ENCODE measurements at places on chromosomes 11 and 22. TPM values are rescaled to one million over a fixed set of nuclear protein-coding genes. Genes with fewer than 3 reads are reported as not detected.

C22orf31 gene
- not detected for total RNA-seq

ANGPTL5 gene
- not detected for total RNA-seq

CYP2D6 gene
- total RNA-seq = not detected

LSP1 gene
- not detected for total RNA-seq

CARD18 gene
- not detected for total RNA-seq

FAM83F gene
- not detected for total RNA-seq

FOLR3 gene
- total RNA-seq = not detected

KLHDC7B gene
- total RNA-seq = not detected

YPEL1 gene
- 0.75 TPM for total RNA-seq

HTR3A gene
- total RNA-seq = not detected

TSPAN4 gene
- total RNA-seq = 250 TPM

AQP11 gene
- 6.3 TPM for total RNA-seq

CACNA1I gene
- total RNA-seq = not detected

OR51B4 gene
- total RNA-seq = not detected

DNA sequence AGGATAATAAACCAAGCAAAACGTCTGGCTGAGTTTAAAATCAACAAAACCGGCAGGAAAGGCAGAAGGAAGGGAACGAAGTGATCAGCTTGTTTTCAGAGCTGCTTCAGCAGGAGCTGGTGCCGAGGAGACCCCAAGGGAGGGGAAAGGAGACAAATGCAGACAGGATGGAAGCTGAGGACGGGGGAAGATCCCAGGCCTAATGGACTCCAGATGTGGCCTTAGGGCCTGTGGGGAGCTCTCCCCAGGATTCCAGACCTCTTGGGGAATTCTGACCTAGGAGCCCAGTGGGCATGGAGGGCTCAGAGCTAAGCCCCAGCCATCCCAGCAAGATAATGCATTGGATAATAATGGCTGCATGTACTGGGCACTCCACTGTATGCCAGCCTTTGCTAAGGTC lies 211.4 kb upstream of the NARS2 start:
- DNase-seq = no peak

DNA sequence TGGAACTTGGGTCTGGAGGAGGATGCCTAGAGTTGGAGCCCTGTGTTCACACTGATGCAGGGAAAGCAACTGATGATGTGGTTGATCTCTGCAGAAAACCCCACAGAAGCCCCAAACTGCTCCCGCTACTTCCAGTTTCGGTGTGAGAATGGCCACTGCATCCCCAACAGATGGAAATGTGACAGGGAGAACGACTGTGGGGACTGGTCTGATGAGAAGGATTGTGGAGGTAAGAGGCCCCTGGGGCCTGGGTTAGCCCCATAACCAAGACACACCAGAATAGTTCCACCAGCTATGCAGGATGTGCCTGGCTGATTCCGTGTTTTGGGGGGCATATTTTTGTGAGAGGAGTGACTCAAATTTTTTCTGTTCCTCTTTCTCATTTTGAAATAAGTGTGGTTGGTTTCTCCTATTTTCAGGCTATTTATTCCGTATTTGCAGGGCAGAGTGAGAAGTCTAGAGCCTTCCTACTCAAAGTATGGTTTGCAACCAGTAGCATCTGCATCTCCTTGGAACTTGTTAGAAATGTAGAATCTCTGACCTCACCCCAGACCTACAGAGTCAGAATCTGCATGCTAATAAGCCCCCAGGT lies 137.3 kb upstream of the SORL1-AS1 start:
- DNase-seq = no peak

- no peak for DNase-seq
Observed at GRCh38 chr22:33984656-33985285, 64.5 kb upstream of the LARGE1 start.

- DNase-seq = no peak
Observed at GRCh38 chr22:40626851-40627250, 9.7 kb downstream of the MRTFA start.

DNA sequence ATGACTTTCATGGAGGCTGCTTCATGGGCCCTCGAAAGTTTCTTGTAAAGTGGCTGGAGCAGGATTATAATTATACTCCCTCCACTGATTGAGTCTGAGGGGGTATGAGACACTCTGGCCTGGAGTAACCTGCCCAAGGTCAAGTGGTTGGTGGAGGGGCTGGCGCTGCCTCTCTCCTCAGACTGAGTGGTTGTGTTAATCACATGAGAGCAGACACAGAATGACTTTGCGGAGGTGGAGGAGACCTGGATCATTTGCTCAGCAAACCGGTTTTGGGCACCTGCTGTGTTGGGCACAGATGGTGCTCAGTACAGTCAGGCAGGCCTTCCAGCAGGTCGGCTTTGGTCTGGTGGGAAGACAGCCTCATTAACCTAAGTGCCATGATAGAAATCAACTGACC lies 11.8 kb downstream of the BCR start:
- no peak for DNase-seq

GRCh38 chr11:70091638-70092037 lies 13.5 kb downstream of the ANO1 start:
- DNase-seq = no peak

- no peak for DNase-seq
Observed at GRCh38 chr11:44793350-44794090, 66.8 kb downstream of the TSPAN18 start.

GRCh38 chr11:45704635-45705034 lies 39.2 kb upstream of the CHST1 start:
- DNase-seq = no peak

- DNase-seq = peak; percentile 49
Observed at GRCh38 chr11:67262731-67263675, 3.3 kb upstream of the GRK2 start.

GRCh38 chr11:16266021-16266420 lies 90.3 kb downstream of the SOX6 start:
- no peak for DNase-seq

GRCh38 chr22:19691721-19692341 lies 22.5 kb upstream of the SEPTIN5 start:
- DNase-seq = peak; percentile 97

GRCh38 chr11:47506373-47506772 lies 46.6 kb downstream of the CELF1 start:
- no peak for DNase-seq

DNA sequence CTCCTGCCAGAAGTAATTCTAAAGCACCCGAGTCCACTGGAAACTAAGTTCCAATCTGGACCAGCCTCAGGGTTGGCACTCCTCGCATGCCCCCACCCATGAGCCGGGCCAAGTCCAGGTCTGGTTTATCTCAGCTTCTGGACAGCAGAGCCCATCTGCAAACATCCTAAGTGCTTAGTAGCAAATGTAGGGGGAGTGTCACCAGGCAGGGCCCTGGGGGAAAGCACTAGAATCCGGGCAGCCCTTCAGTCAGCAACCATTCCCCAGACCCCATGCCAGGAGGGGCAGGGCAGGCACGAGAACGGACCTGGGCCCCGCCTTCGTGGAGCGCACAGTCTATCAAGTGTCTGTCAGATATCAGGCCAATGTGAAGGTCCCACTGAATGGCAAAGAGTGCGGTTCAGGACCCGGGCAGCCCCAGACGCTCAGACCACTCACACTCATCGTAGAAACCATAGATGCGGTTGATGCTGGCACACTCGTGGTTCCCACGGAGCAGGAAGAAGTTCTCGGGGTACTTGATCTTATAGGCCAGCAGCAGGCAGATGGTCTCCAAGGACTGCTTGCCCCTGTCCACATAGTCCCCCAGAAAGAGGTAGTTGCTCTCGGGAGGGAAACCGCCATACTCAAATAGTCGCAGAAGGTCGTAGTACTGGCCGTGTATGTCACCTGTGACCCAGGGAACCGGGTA lies 1.3 kb downstream of the PPP1CA start:
- DNase-seq = no peak

- no peak for DNase-seq
Observed at GRCh38 chr11:9953994-9954626, 290.2 kb downstream of the SWAP70 start.

- peak; percentile 70 for DNase-seq
Observed at GRCh38 chr11:24588081-24588480, 91.2 kb downstream of the LUZP2 start.

- no peak for DNase-seq
Observed at GRCh38 chr11:44034639-44035038, 13.1 kb upstream of the ACCSL start.

DNA sequence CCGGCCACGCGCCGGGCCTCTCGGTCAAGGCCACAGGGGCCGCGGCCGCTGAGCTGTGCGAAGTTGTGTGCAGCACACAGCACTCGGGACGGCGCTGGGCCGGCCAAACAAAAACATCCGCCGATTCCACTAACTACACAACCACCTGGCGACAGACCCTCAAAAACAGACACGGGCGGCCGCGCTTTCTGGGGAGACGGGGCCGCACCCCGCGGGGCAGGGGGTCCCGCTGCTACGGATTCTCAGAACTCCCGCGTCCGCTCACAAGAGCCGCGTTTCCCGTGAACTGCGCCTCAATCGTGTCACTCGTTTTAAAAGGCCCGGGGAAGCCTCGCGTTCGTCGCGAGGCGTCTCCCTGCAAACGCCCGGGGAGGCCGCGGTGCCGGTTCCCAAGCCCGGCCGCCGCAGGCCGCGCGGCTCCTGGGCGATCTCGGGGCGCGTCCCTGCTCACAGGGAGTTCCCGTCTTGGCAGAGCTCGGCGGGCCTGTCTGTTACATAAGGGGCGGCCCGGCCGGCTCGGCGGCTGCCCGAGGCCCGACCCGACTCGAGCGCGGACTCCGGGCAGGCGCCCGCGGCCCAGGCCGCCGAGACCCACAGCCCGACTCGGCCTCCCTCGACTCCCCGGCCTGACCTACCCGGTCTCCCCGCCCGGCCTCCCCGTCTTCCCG lies 936 bp downstream of the BRD1 start:
- DNase-seq = peak; percentile 52

DNA sequence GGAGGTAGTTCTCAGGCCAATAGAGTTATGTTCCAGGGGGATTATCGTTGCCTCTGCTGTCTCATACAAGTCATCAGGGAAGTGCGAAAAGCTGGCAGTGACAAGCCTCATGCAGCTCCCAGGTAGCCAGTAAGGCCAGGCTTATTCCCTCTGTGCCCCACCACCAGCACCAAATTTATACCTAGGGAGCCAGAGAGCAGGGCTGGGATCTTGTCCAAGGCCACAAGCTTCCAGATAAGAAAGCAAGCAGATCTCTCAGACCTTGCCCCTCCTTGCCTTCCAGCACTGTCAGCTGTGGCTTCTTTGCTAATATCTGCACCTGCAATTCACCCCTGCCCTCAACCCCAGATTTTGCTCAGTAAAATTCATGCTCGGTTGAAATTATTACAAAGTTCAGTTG lies 206.3 kb upstream of the FAT3 start:
- DNase-seq = no peak

GRCh38 chr11:3849297-3849874 lies 6.1 kb upstream of the STIM1 start:
- DNase-seq = peak; percentile 39

GRCh38 chr11:91244912-91245311 lies 979.7 kb upstream of the FAT3 start:
- DNase-seq = no peak

DNA sequence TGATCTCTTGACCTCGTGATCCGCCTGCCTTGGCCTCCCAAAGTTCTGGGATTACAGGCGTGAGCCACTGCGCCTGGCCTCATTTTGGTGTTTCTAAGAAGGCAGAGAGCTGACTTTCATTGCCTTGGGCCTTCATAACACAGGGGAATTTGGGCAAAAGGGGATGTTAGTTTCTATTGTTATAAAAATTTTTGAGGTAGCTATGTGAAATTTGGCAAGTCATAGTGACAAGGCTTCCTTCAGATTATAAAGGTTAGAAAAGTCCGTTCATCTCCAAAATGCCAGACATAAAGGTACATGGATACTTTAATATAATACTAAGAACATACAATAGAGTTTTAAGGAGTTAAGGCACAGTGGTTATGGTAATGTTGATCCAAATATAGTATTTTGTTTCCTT lies 17.2 kb downstream of the LDHC start:
- no peak for DNase-seq

GRCh38 chr11:107621081-107621480 lies 30.1 kb downstream of the ELMOD1 start:
- no peak for DNase-seq

GRCh38 chr11:90775567-90776165 lies 552.8 kb upstream of the CHORDC1 start:
- no peak for DNase-seq

- no peak for DNase-seq
Observed at GRCh38 chr11:44002191-44003093, 45.3 kb upstream of the ACCSL start.
